Mesothelial cell of epicardium (in vitro differentiated cells): ENCODE measurements at places on chromosomes 5 and 9. TPM values are rescaled to one million over a fixed set of nuclear protein-coding genes. Genes with fewer than 3 reads are reported as not detected.

DNA sequence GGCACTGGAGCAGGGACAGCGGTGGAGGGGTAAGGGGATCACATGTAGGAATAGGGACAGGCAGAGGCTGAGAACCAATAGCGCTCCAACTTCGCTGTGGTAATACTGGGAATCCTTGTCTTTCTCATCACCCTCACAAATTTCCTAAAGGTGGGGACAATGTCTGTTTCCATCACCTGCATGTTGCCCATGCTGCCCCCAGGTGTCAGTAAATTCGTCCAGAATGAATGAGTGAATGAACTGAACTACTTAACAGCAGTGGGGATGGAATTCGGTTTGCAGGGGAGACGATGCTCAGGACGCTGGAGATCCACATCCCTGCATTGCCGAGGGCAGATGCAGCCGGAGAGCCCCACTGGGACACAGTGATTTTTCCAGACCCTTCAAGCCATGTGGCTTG, 129.9 kb downstream of the PDZD2 start:
- DNase-seq: no peak

DNA sequence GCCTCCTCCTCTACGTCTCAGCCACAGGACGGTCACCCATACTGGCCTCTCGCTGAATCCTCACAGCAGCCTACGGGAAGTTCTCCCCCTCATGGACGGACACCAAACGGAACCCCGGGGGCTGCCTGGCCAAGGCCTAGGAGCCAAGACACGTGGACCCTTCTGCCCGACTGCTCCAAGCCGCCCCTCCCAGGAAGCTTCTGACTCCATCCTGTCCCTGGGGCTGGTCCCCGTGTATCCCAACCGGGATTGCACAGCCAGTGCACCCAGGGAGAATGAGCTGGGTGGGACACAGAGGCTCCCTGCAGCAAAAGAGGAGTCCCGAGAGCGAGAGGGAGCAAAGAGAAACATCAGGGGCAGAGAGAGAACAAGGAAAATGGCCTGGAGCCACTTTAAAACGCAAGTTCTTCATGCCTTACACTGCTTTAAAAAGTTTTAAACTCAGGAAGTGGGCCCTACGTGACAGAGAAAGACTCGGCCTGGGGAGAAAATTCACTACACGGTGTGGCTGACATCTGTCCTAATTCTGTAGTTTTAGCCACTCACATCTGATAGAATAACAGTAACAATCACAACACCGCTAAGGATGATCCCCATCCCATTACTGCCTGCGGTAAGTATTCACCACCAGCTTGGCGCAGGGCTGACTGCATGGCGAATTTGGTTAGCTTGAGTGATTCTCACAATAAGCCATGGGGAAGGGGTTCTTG, 3.0 kb downstream of the FAM78A start:
- DNase-seq: no peak

- DNase-seq: no peak
These were observed 18.4 kb downstream of the RUFY1 start for GRCh38 chr5:179568721-179569120.

DNA sequence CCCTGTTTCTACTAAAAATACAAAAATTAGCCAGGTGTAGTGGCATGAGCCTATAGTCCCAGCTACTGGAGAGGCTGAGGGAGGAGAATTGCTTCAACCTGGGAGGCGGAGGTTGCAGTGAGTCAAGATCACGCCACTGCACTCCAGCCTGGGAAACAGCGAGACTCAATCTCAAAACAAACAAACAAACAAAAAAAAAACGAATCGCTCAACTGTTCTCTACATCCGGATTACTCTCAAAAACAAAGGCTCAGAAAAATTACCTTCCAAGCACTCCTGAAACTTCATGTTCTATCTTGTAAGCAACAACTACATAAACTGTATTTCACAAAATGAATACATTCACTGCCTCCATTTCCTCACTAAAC, 14.0 kb downstream of the UBAP2 start:
- DNase-seq: no peak

DNA sequence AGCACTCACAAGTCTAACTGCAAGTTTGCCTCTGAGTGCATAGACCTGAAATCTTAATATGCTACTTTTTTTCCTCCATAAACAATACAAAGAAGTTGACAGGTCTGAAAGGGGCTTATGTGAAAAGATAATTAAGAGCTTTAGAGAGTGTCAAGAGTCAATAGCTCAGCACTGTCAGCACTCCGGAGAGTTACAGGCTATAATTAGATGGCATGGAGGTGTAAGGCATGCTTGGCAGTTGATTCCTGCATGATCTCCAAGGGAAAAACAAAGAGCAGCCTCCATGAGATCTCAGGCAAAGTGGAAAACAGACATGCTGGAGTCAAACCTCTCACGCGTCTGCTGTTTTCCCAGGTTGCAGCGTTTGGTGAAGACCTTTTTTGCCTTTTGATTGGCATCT, 468.7 kb downstream of the TLE4 start:
- DNase-seq: no peak

GRCh38 chr9:136345281-136346156, 18.0 kb downstream of the DNLZ start:
- DNase-seq: no peak

Gene CBY3
- 0.47 TPM in 1 of 3 replicates, not detected in the others for total RNA-seq

Gene ZNF608
- total RNA-seq: 31.8 to 35.0 TPM (median 34.3 TPM) in 3 replicates

GRCh38 chr5:2699686-2700085, 51.8 kb downstream of the IRX2 start:
- no peak for DNase-seq

DNA sequence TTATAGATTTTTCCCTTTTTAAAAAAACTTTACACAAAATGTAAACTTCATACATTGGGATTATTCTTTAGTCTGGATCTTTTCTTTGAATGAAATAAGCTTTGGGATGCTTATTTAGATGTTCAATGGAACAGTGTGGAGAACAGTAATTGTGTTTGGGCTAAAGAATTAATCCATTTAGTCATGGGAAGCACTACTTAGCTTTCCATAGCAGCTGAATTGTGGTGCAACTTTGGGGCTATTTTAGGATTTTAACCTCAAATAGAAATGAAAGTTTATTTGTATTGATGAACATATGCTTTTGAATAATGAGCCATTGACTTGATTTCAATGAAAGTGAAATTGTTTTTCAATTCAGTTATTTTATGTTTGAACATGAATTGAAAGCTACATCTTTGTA, 72.4 kb downstream of the ZCCHC7 start:
- no peak for DNase-seq

Gene COX7C
- total RNA-seq: 480 to 503 TPM (median 490 TPM) in 3 replicates

Gene GDA
- 0.22 to 0.58 TPM (median 0.43 TPM) in 3 replicates for total RNA-seq

Gene PCDHB5
- total RNA-seq: 5.2 to 6.8 TPM (median 6.0 TPM) in 3 replicates

GRCh38 chr9:69672596-69673310, 582 bp upstream of the APBA1 start:
- DNase-seq: peak; percentile 80

Gene CD14
- total RNA-seq: 0.34 to 0.63 TPM (median 0.35 TPM) in 3 replicates

GRCh38 chr5:178624631-178625546, 2.0 kb downstream of the CLK4 start:
- no peak for DNase-seq

DNA sequence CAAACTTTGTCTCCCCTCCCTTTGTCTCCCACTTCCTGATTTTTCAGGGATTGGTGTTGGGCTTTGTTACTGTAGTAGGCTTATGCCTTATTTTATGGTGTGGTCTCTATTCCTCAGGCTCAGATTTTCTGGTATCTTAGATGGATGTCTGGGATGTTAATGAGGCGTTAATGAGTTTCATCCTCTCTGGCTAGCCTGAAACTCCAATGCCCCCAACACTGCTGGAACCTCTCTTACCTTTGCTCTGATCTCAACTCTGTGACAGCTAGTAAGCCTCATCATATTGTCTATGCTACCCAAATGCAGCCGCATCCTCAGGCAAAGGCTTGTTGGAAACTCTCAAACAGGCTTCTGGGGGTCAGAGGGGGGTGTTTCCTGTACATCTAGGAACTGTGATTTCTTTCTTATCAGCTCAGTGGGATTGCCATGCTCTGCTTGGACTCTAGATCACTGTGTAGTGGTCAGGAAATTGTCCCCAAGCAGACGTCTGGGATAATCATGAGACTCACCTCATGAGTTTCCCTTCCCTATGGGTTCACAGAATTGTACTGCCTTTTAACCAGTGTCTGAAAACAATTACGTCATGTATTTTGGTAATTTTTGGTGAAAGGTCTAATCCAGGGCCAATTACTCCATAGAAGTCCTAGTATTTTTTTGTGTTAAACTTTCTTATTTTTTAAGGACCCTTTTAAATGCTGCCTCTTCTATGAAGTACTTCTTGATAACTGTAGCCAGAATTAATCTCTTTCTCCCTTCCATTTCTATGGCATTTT, 88.8 kb upstream of the TRPC7 start:
- DNase-seq: no peak

Gene FUT7
- total RNA-seq: 0.09 to 0.13 TPM in 2 of 3 replicates, not detected in the other

Gene KCNIP1
- total RNA-seq: 1.3 to 2.3 TPM (median 1.5 TPM) in 3 replicates

Gene GGTA1
- 0.22 TPM in 1 of 3 replicates, not detected in the others for total RNA-seq

DNA sequence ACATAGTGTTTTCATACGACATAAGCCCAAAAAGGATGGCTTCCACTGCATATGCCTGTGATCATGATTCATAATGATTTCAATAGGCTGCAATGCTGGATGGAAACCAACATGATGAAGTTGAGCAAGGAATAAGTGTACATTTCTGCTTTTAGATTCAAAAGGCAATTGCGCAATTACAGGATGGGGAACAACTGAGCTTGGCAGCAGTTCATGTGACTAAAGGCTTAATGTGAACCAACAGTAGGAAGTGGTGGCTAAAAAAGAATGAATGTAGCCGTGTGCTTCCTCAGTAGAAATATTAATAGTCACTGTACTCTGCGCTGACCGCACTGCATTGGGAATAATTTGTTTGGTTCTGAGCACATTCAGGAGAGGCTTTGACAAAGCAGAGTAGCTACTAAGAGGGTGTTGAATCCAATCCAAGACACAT, 51.2 kb downstream of the SLC1A3 start:
- no peak for DNase-seq

Gene IFNA2
- total RNA-seq: 0.34 to 0.62 TPM (median 0.58 TPM) in 3 replicates

Gene HMMR
- total RNA-seq: 8.7 to 9.8 TPM (median 9.4 TPM) in 3 replicates

- no peak for DNase-seq
These were observed 30.1 kb downstream of the GSN start for GRCh38 chr9:121298016-121298538.

DNA sequence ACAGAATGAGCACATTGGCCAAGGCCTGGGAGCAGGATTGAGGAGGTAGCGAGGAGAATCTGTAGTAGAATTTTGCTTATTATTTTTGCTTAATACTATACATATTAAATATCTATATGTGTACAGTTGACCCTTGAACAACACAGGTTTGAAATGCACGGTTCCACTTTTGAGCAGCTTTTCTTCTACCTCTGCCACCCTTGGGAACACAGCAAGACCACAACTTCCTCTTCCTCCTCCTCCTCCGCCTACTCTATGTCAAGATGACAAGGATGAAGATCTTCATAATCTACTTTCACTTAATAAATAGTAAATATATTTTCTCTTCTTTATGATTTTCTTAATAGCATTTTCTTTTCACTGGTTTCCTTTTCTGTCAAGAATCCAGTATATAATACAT, 541.4 kb downstream of the KCTD16 start:
- DNase-seq: no peak

Gene ALDH1B1
- total RNA-seq: 17.5 to 20.3 TPM (median 19.7 TPM) in 3 replicates

GRCh38 chr9:130382636-130383349, 62.0 kb upstream of the ASS1 start:
- no peak for DNase-seq

DNA sequence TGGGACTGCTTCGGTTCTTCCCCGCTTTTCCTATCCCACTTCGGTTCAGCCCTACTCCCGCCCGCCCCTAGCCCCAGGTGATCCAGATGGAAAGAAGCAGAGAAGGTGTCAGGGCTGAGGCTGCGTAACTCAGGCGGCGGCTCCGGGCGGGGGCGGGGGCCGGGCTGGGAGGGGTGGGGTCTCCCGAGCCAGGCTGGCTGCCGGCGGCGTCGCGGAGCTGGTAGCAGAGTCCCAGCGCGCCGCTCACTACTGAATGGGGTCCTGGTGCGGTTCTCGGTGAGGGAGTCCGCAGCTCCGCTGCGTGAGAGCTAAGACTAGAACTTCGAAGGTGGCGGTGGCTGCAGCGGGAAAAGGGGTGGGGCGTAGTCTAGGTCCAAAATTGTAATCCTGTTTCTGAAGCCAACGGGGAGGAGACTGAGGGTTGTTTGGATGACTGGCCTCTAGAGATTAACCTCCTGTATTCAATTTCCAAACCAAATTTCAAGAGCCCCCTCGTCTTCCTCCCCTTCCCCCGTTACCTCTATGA, 1.4 kb downstream of the PRR16 start:
- no peak for DNase-seq

Gene RABL6
- total RNA-seq: 120 to 124 TPM (median 122 TPM) in 3 replicates

GRCh38 chr9:130287736-130288135, 22.2 kb downstream of the HMCN2 start:
- no peak for DNase-seq

Gene MYMK
- total RNA-seq: not detected in 3 replicates

DNA sequence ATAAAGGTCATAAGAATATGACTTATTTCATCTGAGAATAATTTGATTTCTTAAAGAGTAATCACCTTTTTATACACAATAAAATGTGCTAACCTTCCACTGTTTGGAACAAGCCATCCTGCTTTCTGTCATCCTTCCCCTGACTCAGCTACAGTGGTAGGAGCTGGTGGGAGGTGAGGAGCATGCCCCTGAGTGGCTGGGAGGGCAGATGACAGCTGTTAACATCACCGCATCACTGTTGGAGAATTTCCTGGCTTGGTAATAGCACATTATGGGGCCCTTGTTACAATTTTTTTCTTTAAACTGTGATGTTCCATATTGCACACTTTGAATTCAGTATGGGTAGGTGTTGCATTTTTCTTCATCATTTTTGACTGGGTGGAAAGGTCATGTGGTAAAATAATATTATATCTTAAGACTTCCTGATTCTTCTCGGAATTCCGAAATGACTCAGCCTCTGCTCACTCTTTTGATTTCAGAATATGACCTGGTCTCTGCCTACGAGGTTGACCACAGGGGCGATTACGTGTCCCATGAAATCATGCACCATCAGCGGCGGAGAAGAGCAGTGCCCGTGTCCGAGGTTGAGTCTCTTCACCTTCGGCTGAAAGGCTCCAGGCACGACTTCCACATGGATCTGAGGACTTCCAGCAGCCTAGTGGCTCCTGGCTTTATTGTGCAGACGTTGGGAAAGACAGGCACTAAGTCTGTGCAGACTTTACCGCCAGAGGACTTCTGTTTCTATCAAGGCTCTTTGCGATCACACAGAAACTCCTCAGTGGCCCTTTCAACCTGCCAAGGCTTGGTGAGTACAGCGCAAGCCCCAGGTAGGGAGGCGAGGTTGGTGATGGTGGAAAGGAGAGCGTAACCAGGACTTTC, 5.8 kb downstream of the ADAMTS16 start:
- DNase-seq: no peak

Gene SLC1A1
- 3.5 to 4.8 TPM (median 3.9 TPM) in 3 replicates for total RNA-seq

- DNase-seq: no peak
These were observed 28.7 kb downstream of the LARP1 start for GRCh38 chr5:154783774-154784460.

Gene FCN1
- total RNA-seq: not detected in 3 replicates

Gene GMCL2
- not detected in 3 replicates for total RNA-seq

Gene BTNL3
- total RNA-seq: not detected in 3 replicates

Gene WDR38
- total RNA-seq: not detected in 3 replicates

- DNase-seq: no peak
These were observed 14.1 kb upstream of the RAPGEF6 start for GRCh38 chr5:131649161-131649560.

- DNase-seq: no peak
These were observed 303 bp downstream of the LIFR start for GRCh38 chr5:38556088-38556598.

Gene KLHL3
- 12.7 to 16.5 TPM (median 13.1 TPM) in 3 replicates for total RNA-seq

- DNase-seq: no peak
These were observed 1043.1 kb downstream of the DTWD2 start for GRCh38 chr5:117945258-117945657.

- peak; percentile 64 for DNase-seq
These were observed at the start of gene KCNT1 for GRCh38 chr9:135701959-135702721. Gene KCNT1, plus strand, starts transcription at chr9:135702185. Its CDS starts 74 bp downstream, at chr9:135702259.

- DNase-seq: no peak
These were observed 178.7 kb downstream of the WDR70 start for GRCh38 chr5:37557734-37558293.

Gene SLC4A9
- 1.8 to 2.5 TPM (median 2.2 TPM) in 3 replicates for total RNA-seq

Gene PJA2
- 69.2 to 70.7 TPM (median 70.5 TPM) in 3 replicates for total RNA-seq
